Naive thymus-derived CD8-positive, alpha-beta T cell (primary cell): ENCODE measurements at places on chromosomes 5 and 9.
A peak's percentile ranks its signal among the peaks of the same experiment; 100 is the strongest.

GRCh38 chr5:102528600-102528999 is 29.8 kb upstream of the SLCO6A1 start:
- no peak for DNase-seq

DNA sequence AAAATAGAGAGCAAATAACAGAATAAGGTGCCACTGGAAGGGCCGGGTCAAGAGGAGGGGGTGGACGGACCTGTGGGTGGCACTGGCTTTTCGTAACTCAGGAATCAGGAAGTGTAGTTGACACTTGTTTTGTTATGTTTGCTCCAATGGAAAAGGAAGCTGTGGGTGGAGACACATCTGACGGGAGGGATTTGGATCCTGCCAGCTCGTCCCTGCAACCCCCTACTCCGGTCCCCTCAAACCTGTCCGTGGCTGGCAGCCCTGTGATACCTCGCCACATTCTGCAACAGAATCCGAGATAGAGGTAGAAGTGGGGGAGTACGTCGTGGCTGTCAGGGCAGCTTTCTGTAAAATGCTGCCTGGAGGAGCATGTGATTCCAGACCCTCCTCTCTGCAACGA is 104.2 kb upstream of the IER5L start:
- no peak for DNase-seq

- no peak for DNase-seq
These were observed 50.9 kb downstream of the GPR107 start for GRCh38 chr9:130104491-130105193.

DNA sequence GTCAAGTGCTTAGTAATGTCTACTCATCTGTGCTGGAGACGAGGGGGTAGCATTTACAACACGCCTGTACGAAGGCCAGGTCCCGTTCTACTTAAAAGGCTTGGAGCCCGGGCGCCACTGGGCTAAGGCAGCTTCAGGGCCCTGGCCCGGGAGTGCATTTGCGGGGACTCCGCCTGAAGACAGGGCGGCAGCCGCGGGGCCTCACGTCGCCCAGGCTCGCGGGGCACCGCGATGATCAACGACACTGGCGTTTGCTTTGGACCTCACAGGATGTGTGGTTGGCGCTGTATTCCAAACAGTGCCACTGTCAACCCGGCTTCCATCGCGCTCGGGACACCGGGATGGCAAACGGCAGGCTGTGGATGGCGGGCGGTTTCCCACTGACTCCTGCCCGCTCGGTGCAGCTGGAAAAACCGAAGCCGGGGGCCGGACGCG is 1.1 kb upstream of the TENT4A start:
- DNase-seq: peak; percentile 43

DNA sequence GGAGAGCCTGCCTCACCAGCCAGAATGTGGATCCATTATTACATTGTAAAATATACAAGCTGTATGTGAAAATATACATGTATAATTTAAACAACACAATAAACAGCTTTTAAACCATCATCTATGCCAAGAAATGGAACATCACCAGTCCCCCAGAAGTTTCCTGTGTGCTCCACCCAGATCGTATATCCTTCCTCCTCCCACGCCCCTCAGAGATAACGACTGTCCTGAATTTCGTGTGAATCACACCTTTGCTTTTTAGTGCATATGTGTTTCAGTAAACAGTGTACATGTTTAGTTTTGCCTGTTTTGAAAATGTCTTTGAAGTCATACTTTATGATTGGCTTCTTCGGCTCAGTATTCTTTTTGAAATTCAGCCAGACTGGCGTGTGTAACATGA is 134.6 kb upstream of the MYO10 start:
- no peak for DNase-seq

DNA sequence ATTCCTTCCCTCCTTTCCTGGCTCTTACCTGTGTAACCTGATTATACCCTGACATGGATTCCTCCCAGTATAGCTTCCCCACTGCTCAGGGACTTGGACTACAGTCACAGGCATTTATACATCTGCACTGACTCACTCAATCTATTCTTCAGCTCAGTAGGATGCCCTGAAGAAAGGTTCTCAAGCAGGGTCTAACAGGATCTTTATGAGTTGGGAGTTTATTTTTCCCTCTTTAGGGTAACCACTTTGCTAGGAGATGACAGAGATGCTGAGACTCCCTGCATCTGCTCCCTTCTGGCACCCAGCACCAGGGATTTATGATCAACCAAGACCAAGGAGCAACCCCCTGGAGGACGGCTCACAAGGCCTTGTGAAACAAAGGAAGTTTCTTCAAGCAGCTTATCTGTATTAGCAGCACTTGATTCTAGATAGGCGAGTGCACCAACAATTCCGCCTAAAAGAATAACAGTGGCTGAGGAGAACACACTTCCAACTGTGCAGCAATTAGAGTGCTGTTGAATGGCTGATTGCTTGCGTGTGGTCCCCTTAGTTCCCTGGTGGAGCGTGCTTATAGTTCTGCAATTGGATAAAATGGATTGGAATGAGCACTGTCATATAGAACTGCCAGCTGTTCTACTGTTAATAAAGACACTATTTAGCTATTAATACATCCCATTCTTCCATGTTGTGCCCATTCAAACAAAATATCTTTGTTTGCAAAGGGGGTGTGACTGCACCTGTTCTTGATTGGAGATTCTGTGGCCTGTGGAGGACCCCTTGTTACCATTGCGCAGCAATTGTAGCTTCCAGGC is 482.6 kb downstream of the ZNF608 start:
- DNase-seq: no peak

- DNase-seq: no peak
These were observed 9.7 kb downstream of the LIFR start for GRCh38 chr5:38546691-38547146.

GRCh38 chr9:90556897-90557675 is 85.5 kb downstream of the DIRAS2 start:
- no peak for DNase-seq

DNA sequence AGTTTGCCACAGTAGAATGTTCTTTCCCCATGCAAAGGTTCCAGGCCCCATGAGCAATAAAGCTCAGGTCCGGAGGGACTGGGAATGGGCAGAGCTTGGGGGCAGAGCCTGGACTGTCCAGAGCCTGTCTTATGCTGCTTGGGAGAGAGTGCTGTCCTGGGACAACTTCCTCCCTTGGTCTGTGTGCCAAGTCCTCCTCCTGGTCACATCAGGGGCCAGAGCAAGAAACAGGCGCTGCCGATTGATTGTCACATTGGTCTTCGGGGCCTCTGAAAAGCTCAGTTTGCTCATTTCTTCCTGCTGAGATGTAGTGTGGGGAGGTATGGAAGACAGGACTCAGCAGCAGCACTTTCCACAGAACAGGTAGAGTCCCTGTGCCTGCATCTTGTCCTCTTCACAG is 54.0 kb upstream of the FCN1 start:
- DNase-seq: no peak

DNA sequence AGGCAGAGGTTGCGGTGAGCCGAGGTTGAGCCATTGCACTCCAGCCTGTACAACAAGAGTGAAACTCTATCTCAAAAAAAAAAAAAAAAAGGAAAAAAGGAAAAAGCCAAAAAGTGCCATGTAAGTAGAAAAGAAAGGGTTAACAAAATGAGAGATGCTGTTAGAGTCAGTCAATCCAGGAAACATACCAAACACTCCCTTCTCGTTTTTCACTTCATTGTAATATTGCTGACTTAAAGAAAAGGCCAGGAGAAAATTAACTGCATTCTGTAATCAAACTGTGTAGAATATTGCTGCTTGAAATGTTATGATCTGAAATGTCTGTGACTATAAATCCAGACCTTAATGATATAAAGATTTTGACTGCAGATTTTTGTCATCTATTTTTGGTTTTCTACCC is 379.1 kb downstream of the ENC1 start:
- no peak for DNase-seq

- DNase-seq: no peak
These were observed 89.6 kb downstream of the SFXN1 start for GRCh38 chr5:175567954-175568353.

DNA sequence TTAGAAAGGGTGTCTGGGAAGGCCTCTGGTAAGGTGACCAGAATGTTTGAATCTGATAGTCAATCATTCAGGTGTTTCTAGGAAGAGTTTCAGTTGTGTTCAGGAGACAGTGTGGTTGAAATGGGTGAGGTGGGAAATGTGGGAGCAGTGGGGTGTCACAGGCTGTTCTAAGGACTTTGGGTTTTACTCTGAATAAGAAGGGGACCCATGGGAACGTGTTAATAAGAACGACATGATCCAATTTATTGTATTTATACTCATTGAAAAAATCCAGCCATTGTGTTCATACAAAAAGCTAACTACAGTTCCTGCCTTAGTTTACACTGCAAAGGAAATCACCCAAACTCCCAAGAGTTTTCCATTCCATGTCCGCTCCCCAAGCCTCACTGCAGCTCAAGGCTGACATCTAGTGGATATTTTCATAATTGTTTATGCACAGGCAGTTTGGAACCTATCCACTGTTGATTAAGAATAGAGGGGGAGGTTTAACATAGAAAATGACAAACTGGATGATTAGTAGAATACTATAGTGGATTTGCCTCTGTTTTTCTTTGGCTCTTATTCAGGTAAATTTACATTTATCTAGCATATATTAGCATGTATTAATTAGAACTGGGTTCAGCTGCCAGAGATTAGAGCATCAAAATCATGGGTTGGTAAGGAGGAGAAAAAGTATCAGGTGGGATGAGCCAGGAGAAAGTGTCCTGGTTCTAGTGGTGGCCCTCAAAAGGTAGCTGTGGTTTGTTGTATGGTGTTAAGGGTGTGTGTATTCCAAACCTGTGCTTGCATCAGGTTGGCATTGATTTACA is 17.7 kb downstream of the CAVIN4 start:
- peak; percentile 44 for DNase-seq

DNA sequence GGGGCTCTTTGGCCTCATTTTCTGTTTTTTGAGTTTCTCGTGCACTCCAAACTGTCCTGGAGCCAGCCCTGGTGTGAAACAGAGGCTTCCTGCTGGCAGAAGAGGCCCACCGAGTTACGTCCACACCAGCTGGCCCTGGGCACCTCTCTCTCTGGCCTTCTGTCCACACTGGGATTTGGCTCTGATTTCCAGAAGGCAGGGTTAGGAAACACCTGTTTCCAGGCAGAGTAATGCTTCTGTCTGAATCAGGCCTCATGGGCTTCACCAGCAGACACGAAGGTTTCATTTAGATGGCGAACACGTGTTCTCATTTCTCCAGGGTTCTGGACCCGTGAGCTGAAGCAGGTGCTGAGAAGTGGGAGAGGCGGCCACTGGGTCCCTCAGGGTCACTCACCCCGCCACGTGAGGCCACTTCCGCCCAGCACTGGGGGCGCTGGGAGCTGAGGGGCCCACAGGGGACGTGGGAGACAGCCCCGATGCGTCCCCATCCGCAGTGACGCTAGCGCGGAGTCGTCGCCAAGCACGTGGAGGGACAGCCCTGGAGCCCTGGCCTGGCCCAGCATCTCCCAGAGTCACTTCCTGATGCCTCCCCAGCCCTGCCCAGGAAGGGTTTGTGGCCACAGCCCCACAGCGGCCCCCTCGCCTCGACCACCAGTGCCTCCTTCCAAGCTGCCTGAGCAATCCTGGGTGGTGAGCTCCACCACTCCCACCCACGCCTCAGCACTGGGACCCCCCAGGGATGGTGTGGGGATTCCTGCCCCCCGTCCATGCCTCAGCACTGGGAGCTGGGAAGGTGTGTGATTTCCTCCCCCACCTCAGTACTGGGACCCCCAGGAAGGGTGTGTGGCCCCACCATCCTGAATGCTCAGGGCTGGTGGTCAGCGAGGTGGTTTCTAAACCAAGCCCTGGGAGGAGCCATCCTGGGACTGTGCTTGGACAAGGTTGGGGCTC is 4.9 kb upstream of the LRRC14B start:
- DNase-seq: no peak

DNA sequence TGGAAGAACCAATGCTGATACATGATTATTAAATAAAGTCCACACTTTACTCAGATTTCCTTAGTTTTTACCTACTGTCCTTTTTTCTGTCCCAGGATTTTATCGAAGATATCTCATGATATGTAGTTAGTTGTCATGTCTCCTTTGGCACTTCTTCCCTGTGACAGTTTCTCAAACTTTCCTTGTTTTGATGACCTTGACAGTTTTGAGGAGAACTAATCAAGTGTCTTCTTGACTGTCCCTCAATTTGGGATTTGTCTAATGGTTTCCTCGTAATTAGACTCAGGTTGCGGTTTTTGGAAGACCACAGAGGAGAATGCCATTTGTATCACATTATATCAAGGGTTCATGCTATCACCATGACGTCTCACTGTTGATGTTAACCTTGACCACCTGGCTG is 483.1 kb upstream of the ZNF608 start:
- no peak for DNase-seq

DNA sequence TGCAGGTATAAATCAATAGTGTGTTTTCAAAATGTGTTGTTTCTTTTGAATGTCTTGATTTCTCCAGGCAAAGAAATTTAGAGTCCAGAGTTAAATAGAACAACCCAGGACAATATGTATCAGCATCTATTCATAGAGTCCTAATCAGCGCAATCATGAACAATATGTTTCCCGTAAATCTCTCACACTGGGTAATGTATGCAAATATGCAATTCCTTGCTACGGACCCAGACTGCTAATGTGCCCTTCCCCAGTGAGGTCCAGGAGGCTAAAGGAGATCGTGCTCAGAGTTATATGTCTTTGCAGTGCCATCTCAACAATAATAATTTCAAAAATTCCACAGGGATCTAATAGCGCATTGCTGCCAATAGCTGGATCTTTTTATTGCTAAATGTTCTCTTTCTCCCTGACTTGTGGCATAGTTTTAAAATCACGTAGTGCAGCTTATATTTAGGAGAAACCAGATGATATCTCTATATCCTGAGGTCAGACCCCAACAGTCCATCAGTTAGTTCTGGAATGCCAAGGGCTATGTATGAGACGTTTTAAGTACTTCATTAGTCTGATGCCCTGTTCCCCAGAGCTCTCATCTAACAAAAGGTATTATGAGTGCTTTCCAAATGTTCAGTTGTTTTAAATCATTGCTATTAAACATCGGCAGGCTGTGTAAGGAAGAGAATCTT is 145.1 kb downstream of the MARCHF11 start:
- no peak for DNase-seq

GRCh38 chr5:14581891-14582796 is 552 bp downstream of the OTULINL start:
- peak; percentile 88 for DNase-seq
